Islet precursor cell (in vitro differentiated cells): ENCODE measurements at places on chromosomes 4 and X.

GRCh38 chr4:55444827-55445226, 49.1 kb downstream of the TMEM165 start:
- DNase-seq = no peak

- no peak for DNase-seq
Measured at GRCh38 chr4:102405821-102406401, 60.6 kb upstream of the SLC39A8 start.

DNA sequence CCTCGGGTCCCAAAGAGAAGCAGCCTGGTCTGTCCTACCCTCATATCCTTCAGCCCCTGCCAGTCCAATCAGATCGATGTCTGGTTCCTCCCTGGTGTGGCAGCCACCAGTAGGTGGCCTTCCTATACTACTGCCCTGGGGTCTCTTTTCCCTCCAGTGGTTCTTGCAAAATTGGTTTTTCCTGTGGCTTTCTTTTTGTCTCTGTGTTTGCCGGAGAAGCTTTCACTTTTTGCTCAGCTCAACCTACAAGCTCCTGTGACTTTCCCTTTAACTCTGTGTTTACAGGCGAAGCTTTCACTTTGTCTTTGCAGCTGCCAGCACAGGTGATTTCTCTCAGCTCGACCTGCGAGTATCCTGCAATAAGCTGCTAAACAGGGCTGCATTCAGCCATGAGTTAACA, 46.8 kb downstream of the UGT2A3 start:
- peak; percentile 65 for DNase-seq

DNA sequence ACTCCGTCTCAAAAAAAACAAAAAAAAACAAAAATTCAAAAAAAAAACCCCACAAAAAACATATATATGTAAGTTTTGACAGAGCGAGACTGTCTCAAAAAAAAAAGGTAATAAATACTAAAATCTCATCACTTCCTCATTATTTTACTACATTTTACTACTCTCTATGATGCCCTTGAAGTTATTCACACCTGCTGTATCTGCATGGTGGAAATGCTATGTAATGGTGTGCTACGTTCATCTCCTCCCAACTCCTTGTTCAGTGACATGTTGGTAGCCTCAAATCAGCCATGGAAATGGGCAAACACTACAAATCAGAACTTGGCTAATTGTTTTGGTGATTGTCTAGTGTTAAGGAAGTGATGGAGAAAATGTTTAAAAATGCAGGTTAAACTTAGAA, 11.8 kb downstream of the RPS4X start:
- DNase-seq = no peak

DNA sequence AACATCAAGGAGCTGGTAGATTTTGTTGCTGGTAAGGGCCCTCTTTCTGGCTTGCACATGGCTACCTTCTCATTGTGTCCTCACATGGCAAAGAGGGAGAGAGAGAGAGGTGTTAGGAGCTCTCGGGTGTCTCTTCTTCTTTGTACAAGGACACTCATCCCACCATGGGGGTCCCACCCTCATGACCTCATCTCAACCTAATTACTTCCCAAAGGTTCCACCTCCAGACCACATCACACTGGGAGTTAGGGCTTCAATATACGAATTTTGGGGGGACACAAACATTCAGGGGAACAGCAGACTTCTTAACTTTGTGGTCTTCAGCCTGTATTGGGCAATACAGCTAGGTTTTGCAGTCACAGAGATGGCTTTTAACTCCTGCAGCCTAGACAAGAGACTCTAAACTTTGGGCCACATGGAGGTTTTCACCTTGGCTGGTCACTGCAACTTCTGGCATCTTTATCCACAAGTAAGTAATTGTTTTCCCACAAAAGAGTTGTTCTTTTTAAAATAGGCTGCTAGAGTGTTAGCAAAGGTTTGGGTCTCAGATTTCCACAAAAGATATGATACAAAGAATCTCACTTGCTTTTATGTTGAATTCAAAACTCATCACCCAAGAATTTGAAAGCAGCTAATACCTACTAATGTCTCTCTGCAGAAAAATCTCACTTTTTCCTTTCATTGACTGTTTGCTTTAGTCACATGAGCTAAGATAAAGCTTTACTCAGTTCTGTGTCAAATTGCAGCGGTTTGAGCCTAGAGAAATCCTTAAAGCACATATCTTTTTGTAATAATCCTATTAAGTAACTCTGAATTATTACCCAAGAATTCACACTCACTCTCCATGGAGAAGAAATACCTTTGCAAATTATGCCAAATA, 39.6 kb upstream of the BBS12 start:
- no peak for DNase-seq

- no peak for DNase-seq
Measured at GRCh38 chr4:100086766-100087431, 103.4 kb downstream of the DDIT4L start.

GRCh38 chr4:147643616-147644015, 26.4 kb downstream of the TMEM184C start:
- DNase-seq = no peak

DNA sequence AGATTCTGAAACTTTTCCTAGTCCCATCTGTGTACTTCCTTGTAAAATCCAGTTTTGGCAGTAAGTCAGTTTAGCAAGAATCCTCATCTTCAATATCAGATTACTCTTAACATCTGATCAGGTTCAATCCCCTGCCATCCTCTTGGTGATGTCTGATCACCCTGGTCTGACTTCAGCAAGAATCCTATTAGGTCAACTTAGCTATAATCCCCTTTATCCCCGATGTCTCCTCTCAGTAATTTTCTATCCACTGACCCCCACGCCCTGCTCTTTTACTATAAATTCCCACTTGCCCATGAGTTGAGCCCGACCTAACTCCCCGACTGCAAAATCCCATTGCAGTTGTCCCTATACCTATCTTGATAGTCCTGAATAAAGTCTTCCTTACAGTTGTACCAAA, 57.9 kb upstream of the PRSS48 start:
- DNase-seq = no peak

- DNase-seq = no peak
Measured at GRCh38 chr4:73446336-73446938, 10.4 kb downstream of the AFP start.

DNA sequence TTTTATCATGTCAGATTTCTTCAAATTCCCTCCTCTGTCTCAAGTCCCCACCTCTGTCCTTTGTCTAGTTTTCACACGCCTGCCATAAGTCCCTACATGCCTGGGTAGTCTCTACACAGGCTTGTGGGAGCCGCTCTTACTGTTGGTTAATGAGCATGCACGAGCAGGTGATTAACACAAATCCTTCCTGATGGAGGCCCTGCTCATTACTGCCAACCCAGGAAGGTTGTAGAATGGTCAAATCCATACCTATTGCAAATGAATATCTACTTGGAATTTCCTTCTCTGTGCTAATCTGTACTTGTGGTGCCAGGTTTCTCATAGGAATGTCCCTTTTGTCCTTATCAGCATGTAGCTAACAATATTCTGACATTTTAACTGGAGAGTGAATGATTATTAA, 208.4 kb upstream of the HDX start:
- no peak for DNase-seq

DNA sequence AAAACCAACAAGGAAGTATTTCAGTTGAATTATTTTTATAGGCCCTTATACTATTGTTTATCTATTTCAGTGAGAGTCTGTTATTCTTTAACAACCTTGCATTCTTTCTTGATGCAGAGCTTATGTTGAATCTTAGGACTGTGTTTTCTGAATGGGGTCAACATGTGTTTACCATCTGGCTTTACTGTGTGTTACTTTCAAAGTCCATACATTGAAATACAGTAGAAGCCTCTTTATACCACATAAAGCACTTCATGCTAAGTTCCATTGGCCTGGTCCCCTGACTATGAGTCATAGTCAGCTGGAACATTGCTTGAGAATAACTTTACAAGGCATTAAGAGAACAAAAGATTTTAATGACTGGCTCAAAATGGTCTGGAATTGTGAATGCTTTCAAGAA, 152.6 kb downstream of the GASK1B start:
- peak; percentile 83 for DNase-seq

DNA sequence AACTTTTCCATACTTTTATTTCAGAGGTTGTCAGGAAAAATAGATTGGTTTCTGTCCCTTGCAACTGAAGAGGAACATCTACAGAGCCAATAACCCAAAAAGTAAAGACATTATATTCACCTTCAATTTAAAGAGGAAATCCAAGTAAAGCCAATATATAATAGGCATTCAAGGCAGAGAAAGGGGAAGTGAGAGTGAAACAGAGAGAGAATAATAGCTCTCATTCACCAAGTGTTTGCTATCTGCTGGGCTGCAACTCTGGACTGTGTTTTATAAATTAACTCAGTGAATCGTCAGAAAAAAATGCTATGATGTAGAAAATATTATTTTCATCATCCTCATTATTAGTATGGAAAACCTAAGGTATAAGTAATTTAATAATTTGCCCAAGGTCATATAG, 448.5 kb downstream of the TRAM1L1 start:
- no peak for DNase-seq

- no peak for DNase-seq
Measured at GRCh38 chrX:135497736-135498135, 22.7 kb upstream of the INTS6L start.

GRCh38 chr4:153553155-153553818, 87.1 kb downstream of the TMEM131L start:
- DNase-seq = no peak

DNA sequence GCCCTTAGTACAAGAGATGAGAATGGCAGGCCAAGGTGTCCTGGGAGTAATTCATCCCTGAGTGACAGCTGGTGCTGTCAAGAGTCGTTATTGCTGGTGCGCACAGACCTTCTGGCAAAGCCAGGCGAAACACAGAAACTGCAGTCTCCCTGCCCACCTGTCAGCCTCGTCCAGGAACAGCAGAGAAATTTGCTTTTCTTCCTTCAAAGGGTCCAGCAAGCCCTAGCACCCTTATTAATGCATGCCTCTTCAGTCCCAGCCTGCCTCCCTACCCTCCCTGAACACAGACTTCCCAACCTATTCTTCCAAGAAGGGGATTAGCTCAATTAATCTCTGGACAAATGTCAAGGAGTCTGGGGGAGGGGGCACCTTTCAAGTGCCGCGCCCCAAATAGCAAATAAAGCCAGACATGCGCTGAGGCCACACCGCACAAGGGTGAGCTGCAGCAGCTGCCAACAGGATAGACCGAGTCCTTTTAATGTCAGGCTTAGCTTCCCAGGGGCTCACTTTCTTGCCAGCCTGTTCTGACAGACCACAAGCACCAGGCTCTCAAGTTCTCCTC, 250.7 kb upstream of the RASGEF1B start:
- no peak for DNase-seq

DNA sequence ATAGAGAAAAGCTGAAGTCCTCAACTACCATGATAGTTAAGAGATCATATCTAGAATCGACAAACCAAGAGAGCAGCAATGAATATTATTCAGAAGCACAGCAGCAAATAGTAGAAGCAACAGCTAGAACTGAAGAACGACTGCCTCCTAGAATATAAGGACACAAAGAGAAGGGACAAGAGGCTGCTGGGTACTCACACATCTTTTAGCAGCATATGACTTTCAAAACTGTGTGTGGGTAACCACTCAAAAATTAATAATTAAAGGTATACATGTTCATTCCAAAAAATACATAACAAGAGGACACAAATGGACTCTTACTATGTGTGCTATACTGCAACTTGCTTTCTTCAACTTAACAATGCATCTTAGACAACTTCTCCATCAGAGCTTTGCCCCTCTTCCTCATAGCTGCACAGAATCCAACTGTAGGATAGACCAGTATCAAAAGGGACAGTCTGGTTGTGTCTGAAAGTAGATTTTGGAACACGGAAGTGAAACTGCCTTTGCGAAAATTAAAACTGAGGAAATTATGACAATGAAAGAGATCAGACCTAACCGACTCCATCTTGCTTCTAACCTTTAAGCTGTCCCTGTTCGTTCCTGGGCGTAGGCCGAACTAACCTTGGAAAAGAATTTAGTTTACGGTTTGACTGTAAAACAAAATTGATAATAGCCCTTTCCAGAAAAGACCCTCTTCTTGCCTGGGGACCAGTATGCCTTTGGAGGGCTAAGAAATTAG, 125.7 kb downstream of the SH3KBP1 start:
- DNase-seq = no peak

GRCh38 chrX:15468036-15468435, 25.1 kb downstream of the PIR start:
- no peak for DNase-seq

DNA sequence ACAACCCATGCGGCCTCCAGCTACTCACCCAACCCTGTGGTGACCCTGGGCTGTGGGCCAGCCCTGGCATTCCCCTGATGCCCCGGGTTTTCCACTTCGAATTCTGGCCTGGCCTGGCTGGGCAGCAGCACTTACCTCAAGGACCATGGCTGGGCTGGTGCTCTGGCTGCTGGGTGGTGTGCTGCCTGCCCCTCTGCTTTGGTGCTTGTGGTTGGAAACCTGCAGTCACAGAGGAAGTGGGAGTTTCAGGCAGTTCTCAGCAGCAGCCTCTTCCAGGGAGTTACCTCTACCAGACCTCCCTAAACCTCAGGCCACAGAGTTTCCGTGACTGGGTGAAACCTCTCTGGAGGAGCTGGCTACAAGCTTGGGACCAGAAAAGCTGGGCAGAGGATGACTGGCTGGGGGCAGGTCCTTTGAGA, at the start of gene CXCR3:
Gene CXCR3, minus strand, starts transcription at position 209 of the 419 bp plus-strand sequence. Its CDS starts 62 bp downstream, at position 147.
- DNase-seq = no peak

- DNase-seq = no peak
Measured at GRCh38 chrX:40960041-40960440, 125.2 kb upstream of the USP9X start.

- no peak for DNase-seq
Measured at GRCh38 chrX:7709845-7710244, 133.1 kb upstream of the VCX start.

DNA sequence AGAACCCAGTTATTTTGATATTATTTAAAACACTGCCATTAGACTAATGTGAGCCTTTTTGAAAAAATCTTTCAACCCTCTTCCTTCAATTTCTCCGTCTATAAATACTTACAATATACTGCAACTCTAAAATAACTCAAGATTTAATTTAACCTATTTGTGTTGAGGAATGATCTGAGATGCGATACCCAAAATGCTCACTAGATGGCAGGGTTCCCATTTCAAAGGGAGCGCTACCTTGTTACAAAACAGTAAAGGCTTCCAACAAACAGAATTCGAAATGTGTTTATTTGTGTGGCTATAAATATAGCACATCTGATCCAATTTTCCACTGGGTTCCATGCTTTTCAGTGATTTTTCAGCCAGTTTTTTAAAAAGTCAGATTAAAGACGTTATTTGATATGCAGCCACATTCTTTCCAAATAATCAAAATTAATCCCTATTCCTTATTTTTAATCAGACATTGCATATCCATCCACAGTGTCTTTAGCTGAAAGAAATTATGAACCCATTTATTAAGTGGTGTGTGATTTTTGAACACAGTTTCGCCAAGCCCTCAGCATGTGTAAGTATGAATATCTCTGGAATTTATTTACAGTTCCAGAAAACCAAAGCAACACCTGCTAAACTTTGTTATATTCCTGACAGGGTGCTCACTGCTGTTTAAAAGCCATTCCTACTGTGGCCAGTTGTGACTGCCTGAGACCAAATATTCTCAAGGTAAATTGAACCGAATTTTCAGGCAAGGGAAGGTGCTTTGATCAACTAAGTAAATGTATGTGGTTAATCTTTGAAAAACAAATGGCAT, 668.0 kb upstream of the LCORL start:
- DNase-seq = peak; percentile 62

- DNase-seq = no peak
Measured at GRCh38 chr4:24802648-24803047, 7.3 kb downstream of the SOD3 start.

- no peak for DNase-seq
Measured at GRCh38 chrX:29531336-29531735, 684.0 kb upstream of the MAGEB2 start.
